Type B pancreatic cell (in vitro differentiated cells): ENCODE measurements at places on chromosomes 4 and X. TPM values are rescaled to one million over a fixed set of nuclear protein-coding genes. Genes with fewer than 3 reads are reported as not detected.

DNA sequence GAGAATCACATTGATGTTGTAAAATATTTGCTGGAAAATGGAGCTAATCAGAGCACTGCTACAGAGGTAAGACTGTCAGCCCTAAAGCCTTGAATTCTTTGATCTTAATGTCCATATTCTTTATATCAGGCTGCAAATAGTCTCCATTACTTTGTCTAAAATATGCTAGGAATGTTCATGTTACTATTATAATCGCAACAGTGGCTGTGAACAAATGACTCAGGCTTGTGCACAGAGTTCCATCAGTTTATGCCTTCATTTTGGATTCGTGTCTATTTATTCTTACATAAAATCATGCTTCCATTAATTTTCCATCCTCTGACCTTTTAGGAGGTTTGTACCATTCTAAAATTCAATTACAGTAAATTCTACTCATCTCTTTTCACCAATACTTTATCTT is 182.7 kb downstream of the ANK2 start:
- H3K4me3 ChIP-seq = no peak overlapping the region
- no peak for DNase-seq
- no peak overlapping the region for H3K27ac ChIP-seq
- no peaks in the 10 kb centered on the region for H3K27me3 ChIP-seq
- no peaks in the 10 kb centered on the region for H3K4me1 ChIP-seq

GRCh38 chrX:3712051-3712869 is 1.2 kb downstream of the PRKX start:
- peaks cover 10% of the 10 kb centered on the region for H3K4me1 ChIP-seq
- peak overlapping the region; percentile 97 for H3K27ac ChIP-seq
- H3K4me3 ChIP-seq = peak overlapping the region; percentile 100
- H3K36me3 ChIP-seq = peaks cover 3% of the 10 kb centered on the region

Gene MYOZ2
- 0.12 TPM in 1 of 2 replicates, not detected in the other for total RNA-seq

Gene NPFFR2
- 0.70 and 2.1 TPM in 2 replicates for total RNA-seq
